ENCODE measurements at places on chromosomes 2 and 18.

- DNase-seq = no peak
These were observed 35.2 kb downstream of the ST3GAL5 start for GRCh38 chr2:85853499-85854165.

DNA sequence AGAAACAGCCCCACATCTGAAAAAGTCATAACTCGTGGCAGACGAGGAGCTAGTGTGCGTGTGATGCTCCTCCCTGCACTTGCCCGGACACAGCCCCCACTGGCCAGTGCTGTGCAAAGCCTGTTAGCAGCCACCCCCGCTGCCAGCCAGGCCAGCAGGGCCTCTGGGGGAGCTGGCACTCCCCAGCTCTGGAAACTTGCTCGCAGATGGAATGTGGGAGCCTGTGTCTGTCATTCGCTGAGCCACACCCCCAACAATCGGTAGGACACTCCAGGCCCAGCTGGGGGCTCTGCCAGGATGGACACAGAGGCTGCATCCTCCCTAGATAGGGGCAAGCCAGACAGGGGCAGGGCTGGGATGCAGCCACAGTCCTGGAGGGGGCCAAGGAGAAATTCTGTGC is 62.4 kb upstream of the ATG16L1 start:
- no peak for DNase-seq

- DNase-seq = no peak
These were observed 55.7 kb upstream of the PDE1A start for GRCh38 chr2:182482511-182482910.

DNA sequence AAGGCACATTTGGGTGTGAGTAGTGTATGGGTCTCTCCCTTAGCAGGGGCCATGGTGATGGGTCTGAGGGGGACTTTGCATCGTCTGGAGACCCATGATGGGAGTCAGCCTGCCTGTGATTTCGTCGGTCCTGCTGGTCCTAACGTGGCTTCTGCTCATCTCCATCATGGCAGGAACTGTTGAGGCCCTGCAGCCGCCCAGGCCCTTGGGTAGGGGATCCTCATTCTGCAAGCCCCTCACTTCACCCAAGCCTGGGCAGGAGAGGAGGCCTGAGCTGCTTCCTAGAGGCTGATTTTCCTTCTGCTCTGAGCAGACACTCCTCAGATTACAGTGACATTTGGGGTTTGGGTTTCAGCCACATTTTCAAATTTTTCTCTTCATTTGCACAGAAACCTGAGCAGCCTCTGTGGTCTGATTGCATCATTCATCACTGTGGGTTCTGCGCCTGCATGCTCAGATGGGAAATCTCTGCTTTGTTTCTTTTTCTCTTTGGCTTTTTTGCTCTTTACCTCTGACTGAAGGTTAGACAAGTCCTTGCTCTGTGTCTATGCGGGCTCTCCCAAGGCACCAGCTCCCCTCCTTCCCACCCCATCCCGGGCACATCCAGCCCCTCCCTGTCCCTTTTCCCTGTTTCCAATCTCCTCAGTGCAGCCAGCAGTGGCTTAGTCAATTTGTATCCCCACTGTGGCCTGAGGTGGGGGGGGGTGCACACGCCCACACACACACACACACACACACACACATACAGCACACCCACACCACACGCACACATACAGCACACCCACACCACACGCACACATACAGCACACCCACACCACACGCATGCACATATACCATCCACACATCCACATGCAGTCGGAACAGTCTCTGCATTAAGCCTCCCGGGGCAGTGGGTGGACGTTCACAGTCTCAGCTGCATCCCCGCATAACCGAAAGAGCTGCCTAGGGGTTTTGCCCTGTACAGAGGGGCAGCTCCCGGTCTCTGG is 305.4 kb upstream of the HS6ST1 start:
- no peak for DNase-seq

DNA sequence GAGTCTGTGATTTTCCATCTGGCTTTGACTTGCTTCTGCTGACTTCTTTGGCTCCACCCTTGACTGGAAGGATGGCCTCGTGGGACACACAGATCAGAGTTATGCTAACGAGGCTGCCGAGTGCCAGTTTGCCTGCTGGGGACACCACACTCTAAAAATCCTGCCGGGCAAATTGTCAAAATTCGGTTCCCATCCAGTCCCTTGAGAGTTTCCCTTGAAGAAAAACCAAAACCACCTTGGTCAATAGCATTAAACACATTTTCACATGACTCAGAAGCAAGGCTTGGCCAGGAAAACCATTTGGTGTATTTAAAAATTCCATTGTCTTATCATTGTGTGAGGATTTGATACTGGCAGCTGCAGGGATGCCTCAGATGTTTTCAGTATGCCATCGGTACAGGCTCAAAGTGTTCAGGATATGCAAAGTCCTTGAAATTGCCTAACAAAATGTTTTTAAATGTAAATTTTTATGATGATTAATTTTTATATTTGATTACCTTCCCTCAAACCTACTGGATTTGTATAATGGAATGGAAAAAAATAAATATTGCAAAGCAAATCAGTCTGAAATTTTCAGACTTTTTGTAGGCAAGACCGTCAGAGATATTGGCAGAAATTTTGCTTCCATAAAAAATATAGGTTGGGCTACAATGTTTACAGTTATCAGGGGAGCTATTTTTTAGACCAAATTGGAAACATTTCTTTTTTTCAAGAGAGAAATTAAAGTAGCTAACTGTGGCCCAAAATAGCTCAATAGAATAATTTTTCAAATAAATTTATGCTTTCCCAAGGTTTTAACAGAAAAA is 41.6 kb downstream of the KCNE4 start:
- no peak for DNase-seq

DNA sequence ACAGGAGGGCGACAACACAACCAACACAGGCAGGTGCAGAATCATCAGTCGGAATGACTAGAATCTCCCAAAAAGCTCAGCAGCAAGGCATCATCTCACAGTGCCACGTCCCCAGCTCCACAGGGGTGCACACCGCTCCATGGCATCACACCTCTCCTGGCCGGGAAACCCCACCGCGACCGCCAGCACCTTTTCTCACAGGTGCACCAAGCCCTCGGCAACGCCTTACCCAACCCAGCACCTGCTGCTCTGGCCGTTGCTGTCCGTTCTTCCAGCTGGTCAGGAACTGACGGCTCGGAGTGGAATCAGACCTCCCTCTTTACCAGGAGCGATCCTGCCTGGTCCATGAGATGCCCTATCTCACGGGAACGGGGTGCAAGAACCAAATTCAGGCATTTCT is 61.3 kb downstream of the ZNF516 start:
- DNase-seq = no peak

DNA sequence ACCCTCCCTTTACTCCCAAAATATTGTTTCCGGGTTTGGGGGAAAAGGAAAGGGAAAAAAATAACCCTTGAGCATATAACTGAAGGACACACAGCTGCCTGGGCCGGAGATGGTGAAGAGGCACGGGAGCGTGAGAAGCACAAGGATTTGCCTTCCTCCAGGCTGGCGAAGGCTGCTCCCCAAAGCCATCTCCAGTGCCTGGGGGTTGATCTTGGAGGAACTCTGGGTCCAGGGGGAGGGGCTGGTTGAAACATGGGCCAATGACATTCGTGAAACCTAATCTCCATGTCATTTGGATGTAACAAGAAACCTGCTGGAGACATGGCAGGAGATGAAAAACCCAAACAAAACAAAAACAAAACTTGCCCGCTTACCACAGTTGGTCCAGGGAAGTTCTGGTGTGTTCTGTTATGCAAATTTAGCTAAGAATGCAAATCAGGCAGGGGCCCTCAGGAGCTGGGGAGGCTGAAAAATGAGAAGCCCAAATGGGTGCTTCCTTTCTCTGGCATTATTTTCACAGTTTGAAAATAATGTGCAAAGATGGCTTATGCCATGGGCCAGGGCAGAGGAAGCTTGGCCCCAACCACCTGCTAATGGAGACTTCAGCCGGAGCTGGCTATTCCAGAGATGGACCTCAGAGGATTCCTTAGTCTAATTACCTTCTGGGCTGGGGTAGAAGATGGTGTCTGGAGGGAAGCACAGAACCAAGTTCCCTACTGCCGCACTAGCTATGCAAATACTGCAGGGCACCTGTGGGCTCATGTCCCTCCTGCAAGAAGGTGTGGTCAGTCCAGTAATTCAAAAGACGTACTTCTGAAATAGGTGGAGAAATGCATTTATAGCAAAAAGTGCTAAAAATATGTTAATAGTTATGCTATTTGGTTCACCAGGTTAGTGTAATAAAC is 180.9 kb downstream of the BCL2 start:
- no peak for DNase-seq

- no peak for DNase-seq
These were observed 206.1 kb upstream of the GATA6 start for GRCh38 chr18:21963336-21963735.

GRCh38 chr2:7270011-7270431 is 352.8 kb downstream of the RNF144A start:
- DNase-seq = no peak

DNA sequence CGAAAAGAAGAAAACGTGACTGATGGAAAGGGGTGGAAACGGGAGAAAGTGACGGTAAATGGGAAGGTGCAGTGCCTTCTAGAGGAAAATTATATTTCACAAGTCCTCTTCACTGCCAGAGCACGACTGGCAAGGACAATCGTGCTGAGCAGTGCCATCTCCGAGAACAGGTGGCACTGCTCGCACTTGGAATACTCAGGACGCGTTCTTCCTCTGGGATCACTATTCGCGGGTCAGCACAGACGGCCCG is 364 bp downstream of the STAT1 start:
- no peak for DNase-seq

DNA sequence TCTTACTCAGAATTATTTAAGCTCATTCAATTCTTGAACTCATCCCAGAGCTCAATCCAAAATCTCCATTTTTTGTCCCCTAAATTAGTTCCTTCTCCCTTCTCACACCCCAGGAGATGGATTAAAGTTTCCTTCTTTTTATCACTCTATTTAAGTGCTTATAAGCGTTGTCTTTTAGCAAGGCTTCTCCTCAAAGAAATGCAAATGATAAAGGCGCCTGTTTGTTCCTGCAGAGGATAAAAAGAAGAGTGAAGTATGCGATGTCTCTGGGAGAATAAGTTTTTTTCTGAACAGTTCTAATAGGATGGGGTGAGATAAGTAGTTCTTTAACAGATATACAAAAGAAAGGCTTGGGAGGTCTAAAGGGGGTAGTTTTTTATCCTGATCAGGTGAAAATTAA is 303.3 kb downstream of the CNTNAP5 start:
- no peak for DNase-seq

DNA sequence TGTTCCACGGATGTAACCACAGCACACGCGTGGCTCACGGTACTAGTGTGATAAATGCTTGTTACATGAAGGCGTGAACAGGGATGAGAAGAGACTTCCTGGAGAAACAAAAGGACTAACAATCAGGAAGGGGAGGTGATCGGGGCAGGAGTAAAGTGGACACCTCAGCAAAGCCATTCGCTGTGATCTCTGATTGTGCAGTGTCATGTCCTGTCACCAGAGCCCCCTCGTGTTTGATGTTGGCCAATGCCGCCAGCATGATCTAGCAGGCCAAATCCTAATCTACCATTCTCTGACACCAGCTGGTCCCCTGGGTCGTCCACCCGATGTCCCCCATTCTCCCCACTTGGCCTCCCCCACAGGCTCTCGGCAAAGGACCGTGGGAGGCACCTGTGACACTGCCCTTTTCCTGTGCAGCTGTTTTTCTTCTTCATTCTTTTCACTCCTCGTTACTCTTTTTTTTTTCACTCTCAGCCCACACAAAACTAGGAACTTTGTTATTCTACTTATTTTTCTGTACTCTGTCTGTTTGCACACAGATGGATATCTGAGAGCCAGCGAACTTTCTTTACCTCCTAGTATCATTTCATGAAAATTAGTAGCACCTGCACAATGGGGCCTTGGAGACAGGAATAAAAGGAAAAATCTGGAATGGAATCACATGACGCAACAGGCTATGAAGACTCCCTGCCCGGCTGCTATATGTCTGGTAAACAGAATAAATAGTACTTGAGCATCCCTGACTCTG is 146.8 kb downstream of the TGIF1 start:
- no peak for DNase-seq

DNA sequence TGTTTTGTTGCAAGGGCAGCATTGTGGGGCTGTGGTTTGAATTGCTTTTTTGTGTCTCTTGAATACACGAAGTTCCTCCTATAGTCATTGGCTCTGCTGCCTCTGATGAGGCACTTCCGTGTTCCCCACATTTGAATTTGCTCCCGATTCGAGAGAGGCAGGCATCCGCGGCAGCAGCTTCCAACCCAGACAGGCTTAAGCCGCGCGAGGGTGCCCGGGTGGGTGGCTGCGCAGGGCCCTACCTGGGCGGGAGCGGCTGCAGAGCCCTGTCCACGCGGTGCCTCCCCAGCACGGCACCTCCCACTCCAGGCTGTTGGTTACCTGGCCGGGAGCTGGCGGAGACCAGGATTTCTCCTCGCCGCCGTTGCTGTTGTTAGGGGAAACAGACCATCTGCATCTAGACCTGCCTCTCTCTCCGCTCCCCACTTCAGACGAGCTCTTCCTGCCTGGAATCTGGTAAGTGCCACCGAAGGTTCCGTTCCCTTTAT is 151.3 kb downstream of the NEDD4L start:
- DNase-seq = no peak

GRCh38 chr2:209340522-209340921 is 83.3 kb upstream of the MAP2 start:
- DNase-seq = no peak

- peak; percentile 14 for DNase-seq
These were observed 50.2 kb upstream of the SIGLEC15 start for GRCh38 chr18:45775241-45775676.

GRCh38 chr2:234289834-234290590 is 206.9 kb downstream of the ARL4C start:
- no peak for DNase-seq

DNA sequence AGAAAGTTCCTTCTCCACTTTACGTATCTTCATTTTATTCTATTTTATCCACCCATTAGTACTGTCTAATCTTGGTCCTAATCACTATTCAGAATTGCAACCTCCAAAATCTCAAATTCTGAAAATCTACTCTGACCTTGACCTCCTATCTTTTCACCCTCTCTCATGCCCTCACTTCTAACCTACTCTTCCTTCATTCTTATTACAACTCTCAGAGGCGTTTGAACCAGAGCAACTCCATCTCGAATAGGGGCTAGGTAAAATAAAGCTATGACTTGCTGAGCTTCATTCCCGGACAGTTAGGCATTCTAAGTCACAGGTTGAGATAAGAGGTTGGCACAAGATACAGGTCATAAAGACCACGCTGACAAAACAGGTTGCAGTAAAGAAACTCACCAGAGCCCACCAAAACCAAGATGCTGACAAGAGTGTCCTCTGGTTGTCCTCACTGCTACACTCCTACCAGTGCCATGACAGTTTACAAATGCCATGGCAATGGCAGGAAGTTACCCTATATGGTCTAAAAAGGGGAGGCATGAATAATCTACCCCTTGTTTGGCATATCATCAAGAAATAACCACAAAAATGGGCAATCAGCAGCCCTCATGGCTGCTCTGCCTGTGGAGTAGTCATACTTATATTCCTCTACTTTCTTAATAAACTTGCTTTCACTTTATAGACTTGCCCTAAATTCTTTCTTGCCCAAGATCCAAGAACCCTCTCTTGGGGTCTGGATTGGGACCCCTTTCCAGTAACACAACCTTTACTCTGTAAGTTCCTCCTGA is 11.4 kb downstream of the CCDC88A start:
- DNase-seq = no peak
